ENCODE measurements at places on chromosomes 11 and 22.

DNA sequence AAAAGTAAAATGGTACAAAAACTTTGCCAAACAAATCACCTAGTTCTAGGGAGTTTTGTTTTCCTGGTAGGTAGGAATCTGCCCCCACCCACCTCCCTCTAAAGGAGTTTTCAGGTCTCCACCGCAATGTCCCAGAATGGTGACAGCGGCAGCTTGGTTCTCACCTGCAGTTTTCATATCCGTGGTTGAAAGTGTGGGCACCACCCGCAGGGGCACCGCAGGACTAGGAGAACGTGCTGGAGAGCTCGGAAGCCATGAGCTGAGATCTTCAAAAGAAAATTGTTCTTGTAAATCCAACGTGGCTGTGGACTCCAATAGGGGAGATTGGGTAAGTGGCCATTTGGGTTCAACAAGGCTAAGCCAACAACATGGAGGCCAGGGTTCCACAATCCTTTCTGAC lies 10.8 kb downstream of the NFRKB start:
- DNase-seq: no peak

DNA sequence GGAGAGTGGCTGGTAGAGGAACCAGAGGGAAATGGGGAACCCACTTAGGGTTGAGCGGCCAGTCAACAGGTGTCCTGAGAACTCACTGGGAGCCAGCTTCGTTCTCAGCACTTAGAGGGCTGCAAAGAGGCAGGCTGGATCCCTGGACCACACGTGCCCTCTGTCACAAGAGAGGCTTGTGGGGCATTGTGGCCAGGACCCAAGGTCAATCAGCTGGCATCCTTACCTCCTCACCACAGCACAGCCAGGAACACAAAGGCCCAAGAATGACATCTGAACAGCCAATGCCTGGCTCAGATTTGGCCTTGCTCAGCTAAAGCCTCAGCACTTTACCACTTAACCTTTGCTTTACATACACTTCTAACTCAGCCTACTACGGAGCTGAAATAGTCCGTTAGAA lies 7.4 kb downstream of the MAPK8IP1 start:
- DNase-seq: no peak

DNA sequence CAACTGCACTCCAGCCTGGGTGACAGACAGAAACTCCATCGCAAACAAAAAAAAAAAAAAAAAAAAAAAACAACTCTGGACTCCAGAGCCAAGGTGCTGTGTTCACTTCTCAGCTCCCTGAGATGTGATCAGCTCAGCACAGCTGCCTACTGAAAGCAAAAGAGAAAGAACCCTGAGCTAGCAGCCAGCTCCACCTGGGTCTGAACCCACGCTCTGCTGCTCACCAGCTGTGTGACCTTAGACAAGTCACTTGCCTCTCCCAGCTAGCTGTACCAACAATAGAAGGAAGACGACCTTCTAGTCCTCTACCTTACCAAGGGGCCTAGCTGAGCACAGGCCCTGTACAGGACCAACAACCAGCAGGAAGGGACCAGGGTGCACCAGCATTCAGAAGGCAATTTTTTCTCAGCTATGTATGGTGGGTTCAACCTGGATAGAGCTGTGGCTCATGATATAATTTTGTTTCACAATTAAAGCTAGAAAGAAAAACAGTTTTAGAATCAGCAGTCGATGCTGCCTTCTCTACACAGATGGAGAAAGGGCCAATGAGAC lies 3.8 kb downstream of the DGCR2 start:
- no peak for DNase-seq

DNA sequence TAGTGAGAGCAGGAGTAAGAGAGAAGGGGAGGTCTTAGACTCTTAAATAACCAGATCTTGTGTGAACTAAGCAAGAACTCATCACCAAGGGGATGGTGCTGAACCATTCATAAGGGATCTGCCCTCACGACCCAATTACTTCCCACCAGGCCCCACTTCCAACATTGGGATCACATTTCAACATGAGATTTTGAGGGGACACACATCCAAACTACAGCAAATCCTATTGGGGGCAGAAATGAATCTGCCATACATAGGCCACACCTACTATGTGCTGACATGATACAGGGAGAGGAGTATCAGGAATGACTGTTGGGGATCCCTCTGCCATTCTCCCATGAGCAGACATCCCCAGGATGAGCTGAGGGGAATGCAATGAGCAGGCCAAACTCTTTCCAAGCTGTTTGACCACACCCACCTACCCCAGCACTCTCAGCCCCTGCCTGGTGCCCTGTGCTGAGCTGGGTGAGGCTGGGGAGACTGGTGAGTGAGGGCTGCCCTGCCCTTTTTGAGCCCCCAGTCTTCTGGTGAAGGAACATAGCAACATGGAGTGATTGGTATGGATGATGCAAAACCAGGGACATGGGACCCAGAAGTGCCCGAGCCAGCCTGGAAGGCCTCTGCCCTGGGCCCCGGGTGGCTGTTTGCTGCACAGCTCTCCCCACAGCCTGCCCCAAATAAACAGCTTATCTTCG lies 1.2 kb upstream of the GTSE1 start:
- no peak for DNase-seq

- DNase-seq: no peak
These were observed 140.2 kb upstream of the TIMP3 start for GRCh38 chr22:32661296-32661695.

GRCh38 chr11:35105319-35106079 lies 33.5 kb upstream of the CD44 start:
- DNase-seq: no peak

DNA sequence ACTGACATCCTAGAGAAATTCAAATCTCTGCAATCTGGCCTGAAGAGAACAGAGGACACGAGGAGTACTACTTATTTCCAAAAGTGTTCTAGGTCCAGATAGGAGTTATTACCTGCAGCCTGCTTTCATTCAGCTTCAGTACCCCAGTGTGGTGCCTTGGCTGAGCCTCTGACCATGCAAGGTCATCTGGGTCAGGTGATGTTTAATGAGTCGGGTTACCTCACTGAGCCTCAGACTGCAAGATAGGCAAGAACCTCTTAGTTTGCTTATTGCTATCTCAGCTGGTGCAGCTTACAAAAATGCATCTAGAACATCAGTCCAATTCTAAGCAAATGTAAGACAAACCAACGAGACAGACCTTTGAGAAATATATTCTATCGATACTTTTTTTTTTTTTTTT lies 9.5 kb upstream of the NF2 start:
- DNase-seq: no peak

DNA sequence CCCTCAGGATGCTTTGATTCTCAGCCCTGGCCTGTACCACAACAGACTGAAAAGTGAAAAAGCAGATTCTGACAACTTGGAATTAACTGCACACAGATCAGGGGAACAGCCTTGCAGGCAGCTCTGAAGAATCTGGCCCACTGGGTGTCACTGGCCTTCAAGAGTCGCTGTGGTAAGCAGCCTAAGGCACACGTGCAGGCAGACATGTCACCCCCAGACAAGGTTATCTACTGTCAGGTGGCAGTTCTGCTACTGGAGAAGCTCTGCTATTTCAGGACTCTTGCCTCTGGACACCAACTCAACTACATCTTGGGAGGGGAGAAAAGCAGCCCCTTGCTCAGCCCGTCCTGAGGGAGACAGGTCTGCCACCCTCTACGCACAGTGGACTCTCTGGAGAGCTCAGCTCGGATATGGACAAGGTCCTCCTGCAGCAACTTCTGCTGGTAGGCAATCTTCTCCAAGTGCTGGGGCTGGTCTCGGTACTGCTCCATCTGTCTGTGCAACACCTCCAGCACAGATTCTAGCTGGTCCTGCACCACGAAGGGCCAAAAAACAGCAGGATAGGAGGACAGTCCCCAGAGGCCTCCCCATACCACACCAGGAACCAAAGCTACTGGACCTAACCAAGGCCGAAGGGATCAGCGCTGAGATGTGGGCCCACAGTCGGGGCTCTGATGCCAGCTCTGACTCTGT lies 63.0 kb downstream of the C11orf58 start:
- DNase-seq: no peak

Data from NCI-H1092 treated with DMSO at 0.1 percent for 48 hours (cell line).